Brain (organoid and tissue), 16 donors: ENCODE measurements at places on chromosomes 2 and 18.

DNA sequence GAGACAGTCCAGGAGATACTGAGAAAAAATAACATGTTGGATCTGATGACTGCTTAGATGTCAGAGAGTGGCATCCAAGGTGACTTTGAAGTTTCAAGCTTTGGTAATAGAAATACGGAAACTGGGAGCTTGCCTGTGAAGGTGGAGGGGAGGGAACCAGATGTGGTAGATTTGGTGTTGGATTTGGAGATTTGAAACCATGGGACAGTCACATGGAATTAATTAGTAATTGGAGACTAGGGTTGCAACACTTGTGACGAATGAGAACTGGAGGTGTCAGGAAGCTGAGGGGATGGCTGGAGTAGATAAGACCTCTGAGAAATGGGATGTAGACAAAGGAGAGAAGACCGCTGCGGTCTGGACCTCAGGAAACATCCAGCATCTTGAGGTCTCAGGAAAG is 46.7 kb downstream of the RPL37A start:
- no peak for DNase-seq

DNA sequence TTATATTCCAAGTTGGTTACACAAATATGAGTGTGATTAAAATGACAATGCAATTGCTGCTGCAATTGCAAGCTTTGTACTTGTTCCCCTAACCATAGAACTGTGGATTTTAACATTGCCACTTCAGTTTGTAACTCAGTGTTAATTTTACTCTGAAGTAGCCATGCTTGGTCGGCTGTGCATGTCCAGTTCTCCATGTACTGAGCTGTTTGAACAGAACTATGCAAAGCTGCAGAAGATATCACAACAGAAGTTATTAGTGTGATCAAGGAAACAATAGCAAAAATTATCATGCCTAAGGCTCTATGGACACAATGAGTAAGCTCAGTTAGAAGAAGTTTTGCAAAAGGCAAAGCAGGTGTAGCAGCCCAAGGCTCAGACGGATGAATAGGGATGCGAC is 45.3 kb downstream of the CXCR4 start:
- DNase-seq, result no peak

- DNase-seq, result no peak
Measured at GRCh38 chr2:191866675-191867506, 20.0 kb upstream of the CAVIN2 start.

DNA sequence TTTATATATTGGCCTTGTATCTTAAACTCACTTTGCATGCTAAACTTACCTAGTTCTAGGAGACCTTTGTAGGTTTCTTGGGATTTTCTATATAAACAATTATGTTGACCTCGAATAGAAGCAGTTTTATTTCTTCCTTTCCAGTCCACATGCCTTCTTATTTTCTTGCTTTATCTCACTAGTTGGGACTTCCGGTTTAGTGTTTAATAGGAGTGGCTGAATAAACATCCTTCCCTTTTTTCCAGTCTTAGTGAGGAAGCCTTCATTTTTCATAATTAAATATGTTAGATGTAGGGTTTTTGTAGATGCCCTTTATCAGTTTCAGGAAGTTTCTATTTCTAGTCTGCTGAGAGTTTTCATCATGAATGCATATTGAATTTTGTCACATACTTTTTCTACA is 347.3 kb upstream of the HNRNPA3 start:
- DNase-seq, result no peak

GRCh38 chr2:237051861-237052260 is 33.8 kb upstream of the COPS8 start:
- peak; percentile 20 for DNase-seq
